ENCODE measurements at places on chromosomes 6 and 20. TPM values are rescaled to one million over a fixed set of nuclear protein-coding genes. Genes with fewer than 3 reads are reported as not detected.

The ETV7 gene
- not detected for polyA plus RNA-seq

The MAS1 gene
- polyA plus RNA-seq = not detected

The CDSN gene
- polyA plus RNA-seq = not detected

The OR2B6 gene
- polyA plus RNA-seq = not detected

The SIRPD gene
- polyA plus RNA-seq = not detected

The LSM2 gene
- polyA plus RNA-seq = 26.3 TPM

The SLC35D3 gene
- not detected for polyA plus RNA-seq

The CALHM6 gene
- polyA plus RNA-seq = 13.7 TPM

The LY6G6D gene
- polyA plus RNA-seq = not detected

The NHLRC1 gene
- polyA plus RNA-seq = 2.7 TPM

The CCM2L gene
- polyA plus RNA-seq = 0.13 TPM

The AIF1 gene
- polyA plus RNA-seq = not detected

The AARS2 gene
- polyA plus RNA-seq = 0.74 TPM

The C6orf118 gene
- polyA plus RNA-seq = 3.3 TPM

The FILIP1 gene
- 2.6 TPM for polyA plus RNA-seq

The SEL1L2 gene
- 2.1 TPM for polyA plus RNA-seq

The EYA4 gene
- polyA plus RNA-seq = not detected

The ZNF391 gene
- 2.1 TPM for polyA plus RNA-seq

The TRIM15 gene
- not detected for polyA plus RNA-seq

The RBPJL gene
- not detected for polyA plus RNA-seq

The ZNF76 gene
- polyA plus RNA-seq = 3.1 TPM

The ARMC2 gene
- polyA plus RNA-seq = 2.7 TPM

The PBOV1 gene
- not detected for polyA plus RNA-seq

The ADGRF5 gene
- polyA plus RNA-seq = not detected

The MED20 gene
- 3.3 TPM for polyA plus RNA-seq

The MLIP gene
- 31.5 TPM for polyA plus RNA-seq

The RAB5IF gene
- polyA plus RNA-seq = 83.4 TPM

The CCN6 gene
- polyA plus RNA-seq = 1.5 TPM

The RAET1L gene
- polyA plus RNA-seq = not detected

The TAGAP gene
- 0.39 TPM for polyA plus RNA-seq

The HAO1 gene
- not detected for polyA plus RNA-seq

The NRSN1 gene
- polyA plus RNA-seq = 130 TPM

The BPIFB2 gene
- not detected for polyA plus RNA-seq

The SFTA2 gene
- not detected for polyA plus RNA-seq
